Stimulated activated CD8-positive, alpha-beta memory T cell treated with anti-CD3 and anti-CD28 coated beads, Interleukin-15, amount 100 ng/mL, for 1 hour (primary cell): ENCODE measurements at places on chromosomes 3 and 15.
A peak's percentile ranks its signal among the peaks of the same experiment; 100 is the strongest.

- DNase-seq: no peak
Observed at GRCh38 chr15:50458348-50459112, 34.3 kb downstream of the USP8 start.

- no peak for DNase-seq
Observed at GRCh38 chr3:30548600-30548999, 57.8 kb upstream of the TGFBR2 start.

DNA sequence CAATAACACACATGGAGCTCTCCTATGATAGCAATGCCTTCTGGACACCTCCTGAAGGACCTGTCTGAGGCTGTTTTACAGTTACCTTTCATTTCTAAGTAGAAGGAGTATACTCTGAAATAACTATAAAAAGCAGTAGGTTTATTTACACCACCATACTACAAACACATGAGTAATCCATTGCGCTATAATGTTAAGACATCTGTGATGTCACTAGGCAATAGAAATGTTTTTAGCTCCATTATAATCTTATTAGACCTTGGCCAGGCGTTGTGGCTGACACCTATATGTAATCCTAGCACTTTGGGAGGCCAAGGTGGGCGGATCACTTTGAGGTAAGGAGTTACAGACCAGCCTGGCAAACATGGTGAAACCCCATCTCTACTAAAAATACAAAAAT is 24.7 kb downstream of the PXK start:
- no peak for DNase-seq

- no peak for DNase-seq
Observed at GRCh38 chr15:74392451-74392830, 25.0 kb upstream of the CYP11A1 start.

DNA sequence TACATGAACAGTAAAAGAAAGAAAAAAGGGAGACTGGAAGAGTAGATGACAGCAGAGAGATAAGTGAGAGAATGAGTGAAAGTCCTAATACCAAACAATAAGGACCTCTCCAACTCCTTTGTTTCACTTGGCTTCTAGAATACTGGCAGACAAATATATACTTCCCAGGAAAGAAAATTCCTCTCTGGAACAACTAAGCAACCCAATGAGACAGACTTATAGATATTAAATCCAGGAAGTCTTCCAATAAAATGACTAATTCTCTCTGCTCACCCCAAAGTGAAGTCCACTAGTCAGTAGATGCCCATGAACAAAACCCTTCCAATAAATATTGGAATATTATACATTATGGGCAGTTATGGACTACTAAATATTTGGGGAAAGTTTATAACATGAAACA is 114.2 kb downstream of the NEDD4 start:
- DNase-seq: no peak

- no peak for DNase-seq
Observed at GRCh38 chr15:60766391-60767128, 287.6 kb upstream of the ICE2 start.

GRCh38 chr15:96064351-96064756 is 266.1 kb upstream of the NR2F2 start:
- DNase-seq: no peak

- no peak for DNase-seq
Observed at GRCh38 chr15:70475921-70476320, 287.4 kb downstream of the UACA start.

- DNase-seq: no peak
Observed at GRCh38 chr3:195105389-195105788, 165.6 kb downstream of the XXYLT1 start.

DNA sequence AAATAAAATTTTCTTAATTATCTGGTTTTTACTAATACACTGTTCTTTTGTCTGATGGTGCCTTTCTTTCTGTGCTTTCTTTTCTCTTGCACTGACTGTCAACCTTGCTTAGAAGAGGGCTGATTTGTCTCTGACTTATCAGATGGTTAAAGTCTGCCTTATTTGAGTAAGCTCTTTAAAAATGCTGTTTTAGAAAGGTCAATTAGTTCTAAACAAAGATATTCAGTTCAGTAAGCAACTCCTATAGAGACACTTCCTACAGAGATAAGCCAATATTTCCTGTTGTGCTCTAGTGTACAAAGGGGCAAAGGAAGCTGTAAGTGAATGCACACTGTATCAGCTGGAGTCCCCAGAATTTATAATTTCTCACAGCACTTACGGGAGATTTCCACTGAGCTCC is 153.4 kb upstream of the TSPAN3 start:
- no peak for DNase-seq

- no peak for DNase-seq
Observed at GRCh38 chr3:193241716-193242115, 694 bp downstream of the PLAAT1 start.

DNA sequence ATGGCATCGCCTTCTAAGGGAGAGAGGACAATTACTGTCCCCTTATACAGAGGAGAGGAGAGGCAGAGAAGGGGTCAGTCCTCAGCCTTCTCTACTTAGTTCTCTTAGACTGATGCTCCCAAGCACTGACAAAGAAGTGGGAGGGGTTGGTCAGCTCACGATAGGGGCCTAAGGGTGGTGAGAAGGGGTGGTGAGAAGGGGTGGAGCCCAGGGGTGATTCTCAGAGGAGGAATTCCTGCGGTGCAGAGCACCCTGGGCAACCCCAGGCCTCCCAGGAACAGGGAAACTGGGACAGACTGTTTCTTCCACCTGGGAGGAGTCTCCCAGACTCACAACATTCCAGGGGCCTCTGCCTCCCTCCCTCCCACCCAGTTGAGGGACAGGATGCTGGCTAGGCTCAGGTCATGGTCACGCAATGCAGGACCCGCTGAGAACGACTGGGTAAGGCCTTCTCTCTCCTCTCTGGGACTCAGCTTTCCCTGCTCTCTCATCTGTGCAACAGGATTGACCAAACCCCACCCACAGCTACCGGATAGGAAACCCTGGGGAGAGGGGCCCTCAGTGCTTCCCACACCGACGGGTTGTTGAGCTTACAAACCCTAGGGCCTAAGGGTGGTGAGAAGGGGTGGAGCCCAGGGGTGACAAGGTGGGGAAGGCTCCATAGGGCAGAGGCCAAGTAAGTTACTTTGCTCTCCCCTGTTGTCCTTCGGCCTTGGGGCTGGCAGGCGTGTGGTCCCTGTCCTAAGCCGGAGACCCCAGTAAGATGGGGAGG is 1.5 kb downstream of the TPRA1 start:
- no peak for DNase-seq

DNA sequence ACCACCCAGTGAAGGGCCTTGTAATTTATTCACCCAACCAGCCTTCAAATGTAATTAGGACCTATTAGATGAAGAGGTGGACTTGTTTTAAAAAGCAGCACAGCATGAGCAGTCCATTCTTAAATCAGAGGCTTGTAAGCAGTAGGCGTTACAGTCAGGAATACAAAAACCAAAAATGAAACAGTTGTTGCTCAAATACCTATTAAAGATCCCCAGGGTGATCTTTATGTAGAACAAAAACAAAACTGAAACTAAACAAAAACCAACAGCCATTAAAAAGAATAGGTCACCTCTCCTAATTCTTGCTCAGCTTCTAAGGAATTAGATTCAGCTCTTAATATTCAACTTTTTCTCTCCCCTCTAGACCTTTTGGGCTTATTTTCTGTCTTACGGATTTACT is 104.9 kb upstream of the ST8SIA2 start:
- DNase-seq: no peak

DNA sequence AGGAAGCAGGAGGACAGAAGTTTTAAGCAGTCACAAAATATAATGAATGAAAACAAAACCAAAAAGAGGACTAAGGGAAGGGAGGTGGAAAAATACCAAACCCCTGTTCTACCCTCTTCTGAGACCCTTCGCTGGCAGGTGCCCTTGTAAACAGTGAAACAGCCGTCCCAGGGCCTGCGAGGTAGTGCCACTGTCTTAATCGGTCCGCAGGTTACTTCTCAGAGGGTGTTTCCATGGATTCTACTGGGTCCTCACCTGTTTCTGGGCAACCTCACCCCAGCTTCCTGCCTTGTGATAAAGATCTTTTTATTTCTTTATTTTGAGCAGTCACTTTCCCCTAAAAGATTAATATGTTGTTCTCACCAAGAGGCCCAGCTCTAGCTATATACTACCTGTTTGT is 65.3 kb downstream of the SLC30A4 start:
- no peak for DNase-seq

GRCh38 chr15:50907601-50908208 is 778 bp upstream of the AP4E1 start:
- peak; percentile 35 for DNase-seq

DNA sequence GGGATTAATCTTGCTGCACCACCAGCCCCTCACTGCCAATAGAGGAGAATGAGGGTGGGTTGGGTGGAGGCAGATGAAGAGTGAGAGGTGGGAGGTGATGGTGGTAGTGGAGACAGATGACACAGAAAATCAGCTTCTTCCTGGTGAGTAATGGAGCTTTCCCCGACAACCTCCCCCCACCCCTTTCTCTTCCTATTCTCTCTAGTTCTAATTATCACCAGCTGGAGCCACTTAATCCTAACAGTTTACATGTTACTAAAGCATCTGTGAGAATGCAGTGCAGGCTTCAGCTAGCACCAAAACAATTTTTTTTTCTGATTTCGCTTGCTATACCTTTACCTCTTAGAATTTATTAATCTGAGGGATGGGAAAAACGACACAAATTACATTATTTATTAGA is 116.1 kb upstream of the DNAJC19 start:
- DNase-seq: no peak

DNA sequence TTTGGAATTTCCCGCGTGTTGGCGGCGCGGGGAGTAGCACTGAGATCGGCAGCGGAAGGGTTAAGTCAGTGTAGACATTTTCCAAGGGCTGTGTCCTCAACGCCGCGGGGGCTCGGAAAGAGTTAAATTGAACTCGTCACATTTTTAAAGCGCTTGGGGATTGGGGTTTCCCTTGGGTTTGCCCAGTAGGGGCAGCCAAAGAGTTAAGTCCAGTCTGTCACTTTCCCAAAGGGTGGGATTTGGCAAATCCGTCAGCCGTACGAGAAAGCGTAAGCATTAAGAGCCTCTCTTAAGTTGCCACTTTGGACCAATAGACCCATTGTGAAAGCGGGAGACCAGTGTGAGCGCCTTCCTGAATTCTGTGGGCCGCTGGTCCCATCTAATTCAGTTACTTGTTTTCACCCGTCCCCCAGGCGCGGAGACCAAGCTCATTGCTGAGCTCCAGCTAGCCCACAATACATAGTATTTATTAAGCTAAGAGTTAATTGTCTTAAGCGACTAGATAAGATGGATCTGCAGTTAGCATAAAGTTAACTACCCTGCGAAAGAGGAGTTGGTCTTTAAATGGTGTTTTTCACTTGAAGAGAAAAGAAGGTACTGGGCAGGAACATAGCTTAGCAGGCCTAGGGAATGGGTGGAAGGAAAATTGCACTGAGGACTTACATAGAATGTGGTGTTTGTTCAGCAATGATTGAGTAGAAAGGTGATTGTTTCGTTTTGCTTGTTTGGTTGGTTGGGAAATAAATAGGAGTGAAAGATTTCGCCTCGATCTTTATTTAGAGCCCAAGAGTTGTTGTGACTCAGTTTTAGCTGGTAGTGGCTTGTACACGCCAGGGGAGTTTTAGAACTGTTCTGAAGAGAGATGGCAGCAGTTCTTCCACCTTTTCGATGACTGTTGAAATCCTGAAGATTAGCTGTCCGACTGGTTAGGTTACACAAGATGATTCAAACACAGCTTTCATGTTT is 932 bp downstream of the ARL8B start:
- DNase-seq: no peak

- no peak for DNase-seq
Observed at GRCh38 chr15:96330064-96330449, 443 bp upstream of the NR2F2 start.

DNA sequence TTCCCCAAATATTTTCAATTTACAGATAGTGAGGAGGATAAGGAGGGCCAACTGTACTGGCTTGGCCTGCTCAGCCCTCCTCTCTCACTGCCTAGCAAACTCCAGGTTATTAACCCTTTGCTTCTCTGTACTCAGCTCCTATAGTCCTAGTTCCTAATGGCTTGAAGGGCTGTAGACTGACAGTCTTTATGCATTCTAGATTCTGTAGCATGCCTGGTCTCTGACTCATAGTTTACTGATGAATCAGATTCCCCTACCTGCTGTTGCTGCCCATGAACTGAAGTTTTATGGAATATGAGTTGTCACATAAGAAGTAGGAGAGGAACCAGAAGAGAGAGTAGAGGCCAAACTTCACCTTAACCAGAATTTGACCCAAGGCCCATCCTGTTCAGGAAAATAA is 27.1 kb upstream of the MAP3K13 start:
- no peak for DNase-seq

- DNase-seq: no peak
Observed at GRCh38 chr3:9169956-9170850, 79.2 kb downstream of the SRGAP3 start.

DNA sequence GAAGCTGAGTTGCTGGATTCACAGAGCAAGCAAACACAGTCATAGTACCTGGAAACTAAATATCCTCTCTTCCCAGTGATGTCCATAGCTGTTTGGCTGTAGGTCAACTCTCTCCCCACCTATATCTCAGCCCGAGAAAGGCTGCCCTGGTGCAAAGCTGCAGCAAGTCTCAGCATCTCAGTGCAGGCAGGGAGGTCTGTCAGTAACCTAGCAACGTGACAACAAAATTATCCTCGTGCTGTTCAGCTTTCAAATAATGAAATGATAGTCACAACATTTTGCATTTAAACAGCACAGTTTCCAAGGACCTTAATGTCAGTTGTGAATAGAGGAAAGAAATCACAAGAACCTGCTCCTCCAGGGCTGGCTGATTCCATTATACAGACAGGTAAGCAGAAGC is 83.6 kb downstream of the CHST2 start:
- no peak for DNase-seq

GRCh38 chr3:28295898-28296490 is 52.5 kb upstream of the ZCWPW2 start:
- no peak for DNase-seq

DNA sequence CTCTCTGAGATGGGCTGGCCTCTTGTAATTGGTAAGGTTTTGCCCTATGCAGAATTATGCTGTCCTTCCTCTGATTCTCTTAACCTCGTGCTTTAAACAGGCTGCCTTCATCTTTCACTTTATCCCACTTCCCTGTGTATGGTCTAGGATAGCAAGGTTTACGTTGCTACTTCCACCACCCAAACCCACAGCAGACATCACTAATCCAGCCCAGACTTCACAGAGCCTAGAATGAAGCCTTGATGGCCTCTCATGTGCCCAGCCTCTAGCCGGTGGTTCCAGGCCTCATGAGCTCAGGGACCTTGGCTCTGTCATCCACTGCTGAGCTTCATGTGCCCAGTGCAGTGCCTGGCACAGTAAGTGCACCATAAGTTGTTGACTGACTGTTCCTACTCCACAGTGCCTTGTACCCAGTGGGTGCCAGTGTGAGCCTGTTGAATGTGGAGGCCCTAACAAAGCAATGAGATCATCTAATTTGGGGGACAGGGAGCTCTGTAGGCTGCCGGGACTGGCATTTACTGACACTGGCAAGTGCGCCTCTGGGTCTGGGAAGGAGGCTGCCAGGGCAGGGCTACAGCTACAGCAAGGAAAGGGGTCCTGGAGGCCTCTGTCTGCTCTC is 12.5 kb downstream of the SLC6A6 start:
- DNase-seq: no peak

- no peak for DNase-seq
Observed at GRCh38 chr3:39385456-39386090, 2.4 kb downstream of the SLC25A38 start.
